Activated CD8-positive, alpha-beta memory T cell treated with anti-CD3 and anti-CD28 coated beads, Interleukin-2, amount 10 ng/mL, durations not matched to agents 7 days and 5 days (primary cell): ENCODE measurements at places on chromosomes 12 and 14. TPM values are rescaled to one million over a fixed set of nuclear protein-coding genes. Genes with fewer than 3 reads are reported as not detected.
A peak's percentile ranks its signal among the peaks of the same experiment; 100 is the strongest.

DNA sequence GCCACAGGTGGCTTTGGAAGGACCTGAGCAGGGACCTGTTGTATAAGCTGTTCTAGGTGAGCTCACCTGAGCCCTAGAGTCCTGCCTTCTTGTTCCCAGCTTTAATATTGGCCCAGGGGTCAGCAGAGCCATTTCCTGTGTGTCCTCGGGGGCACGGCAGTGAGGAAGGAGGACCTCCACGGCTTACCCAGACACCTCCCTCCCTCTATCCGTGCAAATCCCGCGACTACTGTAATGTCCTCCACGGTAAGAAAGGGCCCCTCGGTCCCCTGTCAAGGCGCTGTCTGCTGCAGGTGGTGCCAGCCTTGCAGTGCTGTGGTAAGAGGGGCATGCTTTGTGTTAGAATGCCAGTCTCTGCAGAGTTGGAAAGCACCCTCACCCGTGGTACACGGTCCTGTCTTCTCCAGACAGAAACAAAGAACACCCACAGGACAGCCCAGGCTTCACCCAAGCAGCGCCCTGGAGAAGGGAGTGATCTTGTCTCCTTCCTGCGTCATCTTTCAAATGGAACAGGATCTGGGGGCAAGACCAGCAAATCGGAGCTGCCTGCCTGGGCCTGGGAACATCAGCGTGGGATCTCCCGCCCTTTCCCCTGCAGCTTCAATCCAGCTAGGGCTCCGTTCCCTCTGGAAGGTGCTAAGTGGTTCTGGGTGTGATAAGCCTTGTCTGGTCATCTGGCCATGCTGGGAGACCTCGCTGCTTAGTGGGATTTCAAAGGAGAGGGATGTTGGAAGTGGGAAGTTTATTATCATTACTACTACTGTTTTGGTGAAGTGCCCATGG is 20.2 kb upstream of the FZD10 start:
- H3K27ac ChIP-seq = no peak overlapping the region
- no peaks in the 10 kb centered on the region for H3K4me1 ChIP-seq
- H3K27me3 ChIP-seq = no peaks in the 10 kb centered on the region
- no peak overlapping the region for H3K4me3 ChIP-seq
- no peaks in the 10 kb centered on the region for H3K36me3 ChIP-seq

DNA sequence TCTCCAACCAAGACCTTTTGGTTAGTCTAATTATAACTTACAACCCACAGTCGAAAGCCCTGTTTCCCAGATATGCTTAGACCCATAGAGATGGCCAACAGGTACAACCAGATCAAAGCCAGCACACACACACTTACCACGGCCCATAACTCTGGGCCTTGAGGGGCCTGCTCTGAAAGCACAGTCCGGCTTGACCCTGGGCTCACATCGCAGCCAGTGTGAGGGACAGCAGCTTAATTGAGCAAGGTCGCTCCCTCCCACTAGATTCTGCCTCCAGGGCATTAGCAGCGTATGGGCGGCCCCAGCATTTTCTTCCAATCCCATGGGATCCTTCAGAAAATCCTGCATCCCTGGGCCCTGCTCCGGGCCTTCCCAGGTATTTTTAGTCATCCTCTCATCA is 157.4 kb upstream of the FKBP4 start:
- DNase-seq = no peak
- H3K27ac ChIP-seq = no peak overlapping the region
- no peak overlapping the region for H3K4me3 ChIP-seq
- H3K4me1 ChIP-seq = peaks cover 11% of the 10 kb centered on the region

DNA sequence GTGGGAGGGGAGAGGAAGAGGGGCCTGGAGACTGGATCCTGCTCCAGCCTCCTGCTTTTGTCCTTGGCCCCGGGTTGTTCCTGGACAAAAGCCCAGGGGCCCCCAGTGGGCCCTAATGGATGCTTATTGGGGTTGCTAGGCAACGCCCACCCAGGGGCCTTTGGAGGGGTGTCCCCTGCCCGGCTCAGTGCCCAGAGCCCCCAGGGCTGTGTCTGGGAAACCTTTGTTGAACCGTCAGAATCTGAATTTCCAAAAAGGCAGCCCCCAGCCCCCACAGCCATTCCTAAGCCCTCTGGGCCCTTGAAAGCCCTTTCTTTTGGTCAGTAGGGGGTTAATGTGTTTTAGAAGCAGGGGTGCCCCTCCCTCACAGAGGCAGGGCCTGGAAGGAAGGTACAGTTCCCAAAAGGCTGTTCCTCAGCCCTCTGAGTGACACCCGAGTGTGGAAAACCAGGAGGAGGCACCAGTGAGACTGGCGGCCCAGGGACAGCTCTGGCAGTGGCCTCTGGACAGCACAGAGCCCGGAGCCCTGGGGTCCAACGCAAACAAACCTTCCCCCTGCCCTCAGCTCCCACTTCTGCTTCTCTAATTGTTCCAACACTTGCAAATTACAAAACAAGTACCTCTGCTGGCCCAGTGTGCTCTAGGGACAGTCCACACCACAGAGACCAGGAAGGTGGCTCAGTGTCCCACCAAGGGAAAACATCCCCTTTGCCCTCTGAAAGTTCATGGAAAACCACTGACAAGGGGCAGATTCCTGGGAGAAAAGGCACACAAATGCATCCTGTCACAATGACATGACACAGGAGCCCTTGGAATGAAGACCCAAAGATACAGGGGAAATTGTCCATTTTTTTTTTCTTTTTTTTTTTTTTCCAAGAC is 19.4 kb downstream of the HHIPL1 start:
- H3K27ac ChIP-seq = no peak overlapping the region
- H3K27me3 ChIP-seq = peaks cover 17% of the 10 kb centered on the region
- H3K4me1 ChIP-seq = no peaks in the 10 kb centered on the region
- H3K36me3 ChIP-seq = no peaks in the 10 kb centered on the region
- no peak for DNase-seq
- H3K4me3 ChIP-seq = no peak overlapping the region

DNA sequence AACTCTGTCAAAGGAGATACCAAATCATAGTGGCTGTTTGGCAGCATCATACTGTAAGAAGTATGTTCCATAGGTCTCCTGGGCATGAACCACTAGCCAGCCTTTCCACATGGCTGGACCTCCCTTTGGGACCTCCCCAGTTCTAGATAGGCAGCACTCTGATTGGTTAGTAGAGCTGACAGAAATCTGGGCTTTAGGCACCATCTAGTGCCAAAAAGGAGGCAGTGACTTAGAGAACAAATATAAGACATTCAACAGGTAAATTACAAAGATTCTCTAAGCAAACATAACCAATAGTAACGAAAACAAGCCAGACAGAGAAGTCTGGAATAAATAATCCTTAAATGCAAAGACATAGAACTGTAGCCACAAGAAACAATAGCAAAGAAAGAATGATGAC is 148.0 kb upstream of the PDE3A start:
- no peaks in the 10 kb centered on the region for H3K4me1 ChIP-seq
- H3K27me3 ChIP-seq = no peaks in the 10 kb centered on the region
- no peak overlapping the region for H3K4me3 ChIP-seq
- no peaks in the 10 kb centered on the region for H3K36me3 ChIP-seq
- no peak overlapping the region for H3K27ac ChIP-seq
- DNase-seq = no peak

DNA sequence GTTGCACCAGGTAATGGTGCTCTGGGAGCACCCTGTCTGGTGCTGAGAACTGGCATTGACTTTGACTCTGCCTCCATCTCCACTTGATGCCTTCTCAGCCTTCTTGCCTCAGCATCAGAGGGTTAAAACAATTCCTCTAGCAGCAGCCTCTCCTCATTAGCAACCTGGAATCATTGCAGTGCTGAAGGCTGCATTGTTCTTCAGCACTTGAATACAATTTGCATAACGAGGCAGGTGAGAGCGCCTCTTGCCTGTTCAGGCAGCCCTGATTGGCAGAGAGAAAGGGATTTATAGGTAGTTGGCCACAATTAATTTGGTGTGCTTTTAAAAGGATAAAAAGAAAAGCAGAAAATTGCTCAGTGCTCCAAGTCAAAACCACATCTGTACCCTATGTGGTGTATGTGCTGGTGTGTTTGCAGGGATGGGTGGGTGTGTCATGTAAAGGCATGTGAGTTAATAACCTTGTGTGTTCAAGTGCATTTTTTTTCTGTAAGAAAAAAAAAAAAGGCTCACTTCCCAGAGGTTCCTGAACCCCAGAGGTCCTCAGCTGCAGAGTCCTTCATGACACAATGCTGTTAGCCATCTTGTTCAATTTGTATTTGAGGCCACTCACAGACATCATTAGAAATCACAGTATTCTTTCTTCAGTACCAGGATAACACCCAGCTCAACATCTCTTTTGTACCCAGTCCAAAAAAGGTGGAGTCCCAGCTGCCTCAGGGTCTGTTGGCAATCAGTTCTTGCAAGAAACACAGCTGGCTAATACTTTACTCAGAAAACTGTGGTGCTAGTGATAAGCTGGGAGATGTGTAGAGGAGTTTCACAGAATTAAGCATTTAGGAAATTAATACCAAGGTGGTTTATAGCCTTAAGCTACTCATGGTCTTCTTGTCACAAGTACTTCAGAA is 385.6 kb downstream of the GRIN2B start:
- no peak for DNase-seq
- no peak overlapping the region for H3K27ac ChIP-seq
- peaks cover 12% of the 10 kb centered on the region for H3K4me1 ChIP-seq
- no peaks in the 10 kb centered on the region for H3K36me3 ChIP-seq
- H3K27me3 ChIP-seq = no peaks in the 10 kb centered on the region
- H3K4me3 ChIP-seq = no peak overlapping the region

DNA sequence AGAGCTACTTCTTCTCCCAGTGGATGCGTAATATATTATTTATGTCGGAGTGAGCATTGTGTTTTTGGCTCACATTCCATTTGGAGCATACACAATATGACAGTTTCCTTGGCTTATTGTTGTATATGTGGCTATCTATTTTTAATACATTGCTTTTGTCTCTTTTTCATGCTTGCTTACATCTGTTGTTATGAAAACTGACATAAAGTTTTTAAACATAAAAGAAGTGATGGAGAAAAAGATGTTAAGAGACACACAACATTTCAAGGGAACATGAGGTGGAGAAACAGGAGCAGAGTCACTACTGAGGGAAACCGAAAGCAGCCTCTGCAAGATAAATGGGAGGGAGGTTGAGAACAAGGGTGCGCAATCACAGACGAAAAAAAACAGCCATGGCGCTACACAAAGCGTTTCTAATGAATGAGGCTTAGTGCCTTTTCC is 228.4 kb upstream of the NPAS3 start:
- H3K36me3 ChIP-seq = no peaks in the 10 kb centered on the region
- no peaks in the 10 kb centered on the region for H3K27me3 ChIP-seq
- H3K4me1 ChIP-seq = no peaks in the 10 kb centered on the region
- DNase-seq = no peak
- no peak overlapping the region for H3K27ac ChIP-seq

DNA sequence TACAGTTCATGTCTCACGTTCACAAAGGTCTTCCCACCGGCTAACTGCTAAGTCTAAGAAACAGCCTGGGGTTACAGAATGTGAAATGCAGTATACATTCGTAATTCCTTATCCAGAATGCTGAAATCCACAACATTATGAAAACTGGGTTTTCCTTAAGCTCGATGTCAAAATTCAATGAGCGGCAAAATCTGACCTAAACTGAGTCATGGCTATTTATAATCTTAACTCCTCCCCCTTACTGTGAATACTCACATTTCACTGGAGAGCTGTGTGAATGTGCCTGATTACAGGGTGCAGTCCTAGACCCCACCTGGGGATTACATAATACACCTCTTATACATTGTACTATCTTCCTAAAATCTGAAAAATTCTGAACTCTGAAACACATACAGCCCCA is 35.3 kb downstream of the STX2 start:
- DNase-seq = no peak
- no peak overlapping the region for H3K4me3 ChIP-seq
- no peak overlapping the region for H3K27ac ChIP-seq
- peaks cover 58% of the 10 kb centered on the region for H3K36me3 ChIP-seq
- H3K27me3 ChIP-seq = no peaks in the 10 kb centered on the region

DNA sequence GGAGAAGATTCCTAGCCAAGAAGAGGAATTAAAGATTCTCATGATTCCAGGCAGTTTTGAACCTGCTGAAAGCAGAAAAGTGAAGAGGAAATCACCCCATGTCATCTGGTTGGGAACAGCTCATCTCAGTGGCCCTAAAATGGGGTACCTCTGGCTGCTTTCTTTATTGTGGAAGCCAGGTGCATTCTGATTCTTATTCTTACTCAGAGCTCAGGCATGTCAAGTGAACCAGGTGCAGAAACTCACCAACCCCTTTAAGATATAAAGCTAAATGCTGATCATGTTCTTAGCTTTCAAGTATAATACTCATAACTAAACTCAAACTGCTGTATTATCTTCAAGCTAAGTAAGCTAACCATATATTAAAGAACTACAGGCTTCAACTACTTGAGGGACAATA is 253.9 kb upstream of the ARID2 start:
- no peaks in the 10 kb centered on the region for H3K4me1 ChIP-seq
- DNase-seq = no peak
- peaks cover 5% of the 10 kb centered on the region for H3K27me3 ChIP-seq
- H3K27ac ChIP-seq = no peak overlapping the region
- no peaks in the 10 kb centered on the region for H3K36me3 ChIP-seq
- no peak overlapping the region for H3K4me3 ChIP-seq

- H3K4me3 ChIP-seq = peak overlapping the region; percentile 98
- H3K27me3 ChIP-seq = no peaks in the 10 kb centered on the region
- H3K36me3 ChIP-seq = peaks cover 12% of the 10 kb centered on the region
- H3K27ac ChIP-seq = peak overlapping the region; percentile 95
Measured at GRCh38 chr12:42326541-42327226, 717 bp downstream of the PPHLN1 start.

GRCh38 chr12:52011602-52012214 is 5.0 kb downstream of the TAMALIN start:
- H3K4me1 ChIP-seq = peaks cover 6% of the 10 kb centered on the region
- peaks cover 18% of the 10 kb centered on the region for H3K27me3 ChIP-seq
- DNase-seq = no peak
- H3K4me3 ChIP-seq = no peak overlapping the region
- H3K36me3 ChIP-seq = no peaks in the 10 kb centered on the region

DNA sequence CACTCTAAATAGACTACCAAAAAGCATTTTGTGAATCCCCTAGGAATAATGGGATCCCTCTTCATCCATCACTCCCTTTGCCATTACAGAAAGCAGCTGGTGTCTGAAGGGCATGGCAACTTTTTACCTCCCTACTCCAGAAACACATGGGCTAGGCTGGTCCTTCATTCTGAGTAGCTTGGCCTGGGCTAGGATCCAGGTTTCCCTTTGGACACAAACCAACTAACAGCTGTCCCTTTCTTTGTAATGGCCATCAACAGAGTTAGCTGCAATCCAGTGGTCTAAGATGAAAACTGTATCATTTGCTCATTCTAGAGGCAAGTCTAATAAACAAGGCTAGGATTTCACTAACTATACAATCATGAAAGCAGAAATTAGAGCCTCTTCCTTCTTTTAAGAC is 7.4 kb downstream of the GRIN2B start:
- no peaks in the 10 kb centered on the region for H3K4me1 ChIP-seq
- no peaks in the 10 kb centered on the region for H3K36me3 ChIP-seq
- no peak for DNase-seq
- no peak overlapping the region for H3K27ac ChIP-seq
- H3K27me3 ChIP-seq = peaks cover 13% of the 10 kb centered on the region
- H3K4me3 ChIP-seq = no peak overlapping the region

The PLEK2 gene
- total RNA-seq = not detected

The RAD9B gene
- 1.8 TPM for total RNA-seq

The KCNC2 gene
- total RNA-seq = not detected

The SLCO1B1 gene
- not detected for total RNA-seq

The TAS2R43 gene
- 0.53 TPM for total RNA-seq

The TTC9 gene
- total RNA-seq = 11.8 TPM

The M6PR gene
- 182 TPM for total RNA-seq

The NXPH4 gene
- total RNA-seq = 0.58 TPM

The MUCL1 gene
- total RNA-seq = not detected

The LALBA gene
- not detected for total RNA-seq

The TBK1 gene
- 40.4 TPM for total RNA-seq
